ENCODE measurements at places on chromosomes 7 and 10.
A peak's percentile ranks its signal among the peaks of the same experiment; 100 is the strongest.

DNA sequence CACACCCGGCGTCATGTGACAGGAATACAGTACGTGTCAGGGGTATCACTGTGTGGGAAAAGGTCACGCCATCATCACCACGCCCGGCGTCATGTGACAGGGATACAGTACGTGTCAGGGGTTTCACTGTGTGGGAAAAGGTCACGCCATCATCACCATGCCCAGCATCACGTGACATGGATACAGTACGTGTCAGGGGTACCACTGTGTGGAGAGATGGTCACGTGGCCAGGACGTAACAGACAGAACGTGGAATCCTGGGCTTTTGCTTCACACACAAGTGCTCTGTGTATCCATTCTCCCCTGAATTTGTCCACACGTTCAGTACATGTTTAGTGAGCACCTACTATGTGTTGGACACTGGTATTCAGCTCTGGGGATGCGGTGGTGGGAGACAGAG is 34.5 kb upstream of the DIP2C start:
- no peak for DNase-seq

DNA sequence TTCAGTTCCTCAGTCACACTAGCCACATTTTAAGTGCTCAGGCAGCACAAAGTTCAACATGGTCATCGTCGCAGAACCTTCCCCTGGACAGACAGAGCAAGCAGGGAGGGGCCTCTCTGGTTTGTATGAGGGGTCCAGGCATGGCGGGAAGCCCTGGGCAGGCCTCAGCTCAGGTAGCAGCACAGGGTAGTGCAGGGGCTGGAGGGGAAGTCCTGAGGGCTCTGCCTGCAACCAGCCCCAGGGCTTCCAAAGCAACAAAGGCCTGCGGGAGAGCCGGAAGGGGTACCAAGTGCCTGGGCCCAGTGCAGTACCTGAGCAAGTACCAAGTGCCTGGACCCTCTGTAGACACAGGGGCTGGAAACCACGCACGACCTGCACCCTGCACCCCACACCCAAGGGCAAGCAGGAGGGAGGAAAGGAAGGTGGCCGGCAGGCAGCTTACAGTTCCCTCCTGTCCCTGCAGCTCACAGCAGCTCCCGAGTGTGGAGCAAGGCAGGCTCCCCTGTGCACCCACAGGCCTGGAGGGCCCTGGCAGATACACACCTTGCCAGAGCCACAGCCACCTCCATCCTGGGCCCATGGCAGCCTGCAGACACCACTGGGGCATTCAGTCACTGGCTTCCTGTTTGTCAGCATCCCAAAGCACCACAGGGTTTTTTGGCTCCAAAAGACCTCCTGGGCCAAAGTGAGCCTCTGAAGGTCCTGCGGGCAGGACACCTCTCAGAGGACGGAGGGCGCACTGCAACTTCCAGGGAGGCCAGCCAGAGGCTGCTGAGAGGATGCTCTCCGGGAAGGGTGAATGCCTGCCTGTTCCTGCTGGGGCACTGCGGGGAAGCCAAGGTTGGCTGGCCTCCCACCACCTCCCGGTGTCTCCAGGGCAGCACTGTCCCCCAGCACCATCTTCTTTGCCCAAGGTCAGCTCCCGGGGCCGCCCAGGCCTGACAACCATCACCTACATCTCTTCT is 6.5 kb upstream of the RET start:
- no peak for DNase-seq

GRCh38 chr7:29723599-29723998 is 82.7 kb upstream of the WIPF3 start:
- DNase-seq = no peak

GRCh38 chr7:22723181-22723601 is 3.8 kb upstream of the IL6 start:
- peak; percentile 38 for DNase-seq

DNA sequence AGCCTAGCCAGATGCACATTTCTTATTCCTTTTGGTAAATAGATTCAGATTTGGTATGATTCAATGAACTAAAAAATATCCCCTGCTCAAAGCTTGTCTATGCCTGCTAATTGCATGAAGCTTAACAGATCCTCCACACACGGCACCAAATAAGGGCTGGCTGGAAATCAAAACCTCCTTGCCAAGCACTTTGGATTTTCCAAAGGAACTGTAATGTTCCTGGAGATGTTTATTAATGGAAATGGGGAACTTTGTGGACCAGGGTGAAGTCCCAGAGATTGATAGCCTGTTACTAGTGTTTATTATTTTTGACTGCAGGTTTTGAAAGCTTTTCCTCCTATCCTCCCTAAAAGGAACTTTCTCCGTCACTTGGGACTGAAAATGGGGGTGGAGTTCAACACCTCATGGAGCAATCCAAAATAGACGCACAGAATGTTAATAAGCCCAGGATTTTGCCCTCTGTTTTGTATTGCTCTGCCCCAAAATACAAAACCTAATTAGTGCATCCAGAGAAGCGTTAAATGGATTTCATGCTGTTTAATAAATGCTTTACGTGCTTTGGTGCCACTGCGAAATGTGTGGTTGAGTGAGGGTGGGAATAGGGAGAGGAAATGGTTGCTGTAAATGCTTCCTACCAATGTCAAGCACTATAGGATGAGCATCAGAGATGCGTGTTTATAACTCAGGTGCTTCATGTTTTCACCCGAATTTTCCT is 1027.7 kb downstream of the LRMDA start:
- DNase-seq = no peak

GRCh38 chr7:150938566-150938965 is 39.6 kb downstream of the KCNH2 start:
- DNase-seq = no peak

GRCh38 chr7:76356115-76356514 is 2.7 kb downstream of the YWHAG start:
- no peak for DNase-seq

DNA sequence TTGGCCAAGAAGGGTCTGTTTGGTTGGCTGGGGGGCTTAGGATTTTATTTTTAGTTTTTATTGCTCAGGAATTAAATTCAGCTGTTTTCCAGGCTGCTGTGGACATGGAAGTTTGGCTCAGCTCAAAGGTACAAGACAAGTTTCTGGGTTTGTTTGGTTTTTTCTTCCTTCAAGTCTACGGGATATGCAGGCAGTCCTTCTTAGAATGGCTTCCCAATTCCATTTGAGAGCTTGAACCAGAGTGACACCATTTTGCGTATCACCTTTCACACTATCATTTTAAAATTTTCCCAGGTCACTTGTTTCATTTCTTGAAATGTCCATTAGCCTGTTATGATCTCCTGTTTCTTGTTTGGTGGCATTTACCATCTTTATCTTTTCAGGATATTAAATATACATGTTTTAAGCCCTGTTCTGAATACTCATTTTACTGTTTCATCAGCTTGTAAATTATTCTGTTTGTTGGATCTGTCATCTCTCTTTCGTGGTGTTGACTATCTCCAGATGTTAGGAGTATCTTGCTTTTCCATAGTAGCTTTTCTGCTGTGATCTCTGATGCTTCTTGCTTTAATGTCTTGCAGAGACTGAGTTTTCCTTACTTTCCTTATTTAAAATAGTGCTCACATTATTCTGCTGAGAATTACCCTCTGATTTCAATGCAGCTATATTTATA is 9.4 kb upstream of the TMEM168 start:
- DNase-seq = no peak

- DNase-seq = no peak
Observed at GRCh38 chr7:65233409-65234034, 140.1 kb upstream of the ZNF92 start.

- DNase-seq = no peak
Observed at GRCh38 chr10:72255977-72256729, 17.6 kb upstream of the DDIT4 start.

DNA sequence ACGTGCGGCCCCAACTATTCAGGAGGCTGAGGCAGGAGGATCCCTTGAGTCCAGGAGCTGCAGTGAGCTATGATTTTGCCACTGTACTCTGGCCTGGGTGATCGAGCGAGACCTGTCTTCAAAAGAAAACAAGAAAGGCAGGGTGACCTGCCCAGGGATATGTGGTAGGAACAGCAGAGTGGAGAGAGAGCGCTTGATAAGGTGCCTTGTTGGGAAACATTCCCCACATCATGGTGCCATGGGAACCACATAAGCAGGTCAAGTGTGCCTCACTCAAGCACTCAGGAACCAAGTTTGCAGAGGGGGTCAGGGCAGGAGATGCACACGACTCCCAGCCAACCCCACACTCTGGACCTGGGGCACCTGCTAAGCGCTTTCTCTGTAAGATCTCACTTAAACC is 37.3 kb downstream of the PVRIG start:
- no peak for DNase-seq

- DNase-seq = no peak
Observed at GRCh38 chr7:3860932-3861331, 559.9 kb downstream of the SDK1 start.

- DNase-seq = no peak
Observed at GRCh38 chr10:95330966-95331453, 40.2 kb upstream of the PDLIM1 start.

GRCh38 chr7:44293561-44294324 is 31.7 kb downstream of the CAMK2B start:
- DNase-seq = no peak

DNA sequence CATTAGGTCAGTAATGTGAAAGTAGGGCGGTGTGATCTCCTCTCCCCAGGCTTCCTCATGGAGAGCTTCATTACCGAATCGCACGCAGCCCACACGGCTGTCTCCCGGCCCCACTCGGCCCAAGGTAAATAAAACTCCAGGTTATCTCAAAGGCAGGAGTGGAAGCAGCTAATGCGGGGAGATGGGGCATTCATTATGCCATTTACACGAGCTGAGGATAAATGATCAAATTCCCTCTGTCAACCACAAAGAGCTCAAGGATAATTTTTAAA is 93.5 kb downstream of the ADARB2 start:
- no peak for DNase-seq

GRCh38 chr10:11042357-11042756 is 24.7 kb downstream of the CELF2 start:
- DNase-seq = no peak

DNA sequence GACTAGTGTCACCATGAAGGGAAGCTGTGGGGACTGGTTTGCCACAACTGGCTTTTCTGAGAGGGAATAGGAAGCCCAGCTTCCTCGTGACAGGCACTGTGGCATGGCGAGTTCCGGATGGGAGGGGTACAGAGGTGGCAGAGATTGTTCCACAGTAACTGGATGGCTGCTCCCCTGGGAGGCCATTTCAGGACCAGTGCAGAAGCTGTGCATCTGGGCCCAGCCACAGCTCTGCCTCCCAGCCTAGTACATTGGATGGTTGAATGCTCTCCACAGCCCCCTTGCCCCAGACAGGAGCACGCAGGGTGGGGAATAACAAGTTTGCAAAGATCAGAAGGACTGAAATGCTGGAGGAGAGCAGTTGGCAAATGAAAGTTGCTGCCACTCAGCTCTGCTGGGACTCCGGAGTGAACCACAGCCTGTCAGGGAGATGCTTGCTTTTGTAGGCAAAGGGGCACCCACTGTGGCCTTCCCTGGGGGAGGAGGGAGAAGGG is 51.8 kb downstream of the GSDME start:
- no peak for DNase-seq

- no peak for DNase-seq
Observed at GRCh38 chr7:88046839-88047573, 113.0 kb downstream of the ADAM22 start.

DNA sequence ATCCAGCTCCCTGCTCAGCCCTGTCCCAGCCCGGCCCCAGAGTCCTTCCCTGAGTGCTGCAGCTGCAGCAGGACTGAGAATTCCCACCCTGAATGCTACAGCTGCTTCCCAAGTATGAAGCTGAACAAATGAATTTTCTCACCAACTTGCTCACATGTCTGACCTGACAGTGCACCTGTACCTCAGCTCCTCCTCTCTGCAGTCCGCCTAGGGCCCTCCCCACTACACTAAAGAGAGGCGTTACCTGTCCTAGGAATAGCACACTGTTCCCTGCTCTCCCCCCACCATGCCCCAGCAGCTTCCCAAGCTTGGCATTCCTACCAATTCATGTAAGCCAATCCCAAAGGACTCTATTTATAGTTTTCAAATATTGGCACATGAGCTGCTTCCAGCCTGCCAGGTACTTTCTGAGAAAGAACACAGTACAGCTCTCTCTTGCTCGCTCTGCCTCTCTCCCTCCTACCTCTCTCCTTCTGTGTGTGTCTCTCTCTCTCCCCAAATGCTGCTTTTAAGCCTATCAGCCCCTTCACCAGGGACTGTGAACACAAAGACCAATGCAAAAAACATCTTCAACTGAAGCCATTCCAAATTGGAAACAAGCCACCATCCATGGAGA is 400.1 kb downstream of the TNS3 start:
- DNase-seq = peak; percentile 56

- no peak for DNase-seq
Observed at GRCh38 chr7:70607759-70608158, 524.2 kb upstream of the GALNT17 start.

- DNase-seq = no peak
Observed at GRCh38 chr10:92131275-92131820, 159.5 kb downstream of the CPEB3 start.

GRCh38 chr10:1057106-1057657 is 997 bp downstream of the WDR37 start:
- no peak for DNase-seq

- DNase-seq = no peak
Observed at GRCh38 chr10:71277914-71278665, 41.0 kb upstream of the SLC29A3 start.

DNA sequence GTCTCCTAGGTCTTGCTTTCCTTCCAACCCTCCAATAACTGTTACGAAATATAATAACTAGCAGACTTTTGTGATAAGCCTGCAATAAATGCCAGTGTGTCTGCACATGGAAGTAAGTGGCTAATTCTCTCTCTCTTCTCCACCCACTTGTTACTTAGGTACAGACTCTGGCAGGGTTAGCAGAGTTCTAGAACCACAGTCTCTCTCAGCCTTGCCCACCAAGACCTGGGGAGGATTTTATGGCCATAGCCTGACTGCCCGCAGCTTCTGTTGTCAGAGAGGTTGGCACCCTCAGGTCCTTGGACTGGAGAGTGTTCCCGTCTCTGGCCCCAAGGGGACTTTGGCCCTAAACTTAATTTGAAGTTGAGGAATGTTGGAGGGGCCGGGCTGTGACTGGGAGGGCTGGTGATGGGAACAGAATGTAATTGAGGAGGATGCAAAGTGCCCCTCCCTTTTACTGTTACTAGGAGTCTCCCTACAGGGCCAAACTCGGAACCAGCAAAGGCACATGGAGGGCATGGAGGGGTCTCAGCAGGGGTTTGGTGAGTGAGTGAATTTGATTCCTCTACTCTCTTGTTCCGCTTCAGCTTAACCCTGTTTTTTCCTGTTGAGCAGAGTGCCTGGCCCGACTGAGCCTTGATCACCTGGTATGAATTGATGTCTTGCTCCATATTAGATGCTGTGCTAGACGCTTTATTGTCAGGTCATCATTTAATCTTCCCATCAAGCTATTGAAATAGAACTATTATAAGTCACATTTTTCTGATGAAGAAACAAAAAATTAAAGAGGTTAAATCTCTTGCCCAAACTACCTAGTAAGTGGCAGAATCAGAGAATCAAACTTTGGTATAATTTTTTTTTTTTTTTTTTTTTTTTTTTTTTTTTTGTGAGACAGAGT is 37.0 kb upstream of the LCOR start:
- peak; percentile 48 for DNase-seq

DNA sequence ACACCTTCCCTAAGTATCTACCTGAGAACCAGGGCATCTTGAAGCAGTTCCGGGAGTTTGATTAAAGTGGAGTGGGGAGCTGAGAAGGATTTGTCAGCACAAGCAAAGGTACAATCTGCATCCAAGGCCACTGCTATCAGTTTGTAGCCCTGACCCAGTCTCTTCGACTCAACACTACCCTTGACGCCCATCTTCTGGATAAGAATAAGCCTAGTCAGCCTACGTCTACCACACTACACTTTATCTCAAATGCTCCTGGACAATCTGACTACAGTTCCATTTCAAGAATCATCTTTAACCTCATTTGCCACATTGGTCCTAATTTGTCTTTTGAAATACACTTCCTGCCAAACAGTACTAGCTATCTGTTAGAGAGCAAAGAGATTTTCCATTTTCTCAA is 134.1 kb upstream of the C1GALT1 start:
- DNase-seq = no peak

Measured in left colon (tissue), 2 donors.